ENCODE measurements at places on chromosomes 4 and X. TPM values are rescaled to one million over a fixed set of nuclear protein-coding genes. Genes with fewer than 3 reads are reported as not detected.

DNA sequence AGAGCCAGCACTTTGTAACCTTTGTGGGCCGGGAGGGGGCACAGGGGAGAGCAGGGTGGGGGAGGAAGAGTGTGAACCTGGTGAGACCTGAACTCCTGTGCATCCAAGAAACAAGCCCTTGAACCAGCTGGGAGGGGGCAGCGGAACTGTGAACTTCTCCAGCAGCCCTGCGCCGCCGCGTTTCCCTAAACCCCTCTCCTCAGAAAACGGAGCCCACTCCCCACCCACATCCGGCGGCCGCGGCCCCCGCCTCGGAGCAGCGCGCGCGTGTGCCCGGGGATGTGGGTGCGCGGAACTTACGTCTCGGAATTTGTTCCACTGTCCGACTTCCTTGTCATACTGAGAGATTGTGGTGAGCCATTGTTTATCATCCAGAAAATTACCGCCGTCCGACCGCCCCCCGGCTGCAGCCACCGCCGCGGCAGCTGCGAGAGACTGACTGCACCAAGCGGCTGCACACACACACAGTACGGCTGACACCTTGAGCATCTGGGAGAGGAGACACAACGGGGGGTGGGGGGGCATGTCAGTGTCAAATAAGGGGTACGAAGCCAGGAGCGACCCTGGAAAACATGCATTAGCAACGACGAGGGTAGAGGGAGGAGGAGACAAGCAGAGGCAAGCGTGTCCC, 494 bp downstream of the SPOCK3 start:
- H3K27me3 ChIP-seq, result peaks cover 14% of the 10 kb centered on the region
- no peak for DNase-seq

DNA sequence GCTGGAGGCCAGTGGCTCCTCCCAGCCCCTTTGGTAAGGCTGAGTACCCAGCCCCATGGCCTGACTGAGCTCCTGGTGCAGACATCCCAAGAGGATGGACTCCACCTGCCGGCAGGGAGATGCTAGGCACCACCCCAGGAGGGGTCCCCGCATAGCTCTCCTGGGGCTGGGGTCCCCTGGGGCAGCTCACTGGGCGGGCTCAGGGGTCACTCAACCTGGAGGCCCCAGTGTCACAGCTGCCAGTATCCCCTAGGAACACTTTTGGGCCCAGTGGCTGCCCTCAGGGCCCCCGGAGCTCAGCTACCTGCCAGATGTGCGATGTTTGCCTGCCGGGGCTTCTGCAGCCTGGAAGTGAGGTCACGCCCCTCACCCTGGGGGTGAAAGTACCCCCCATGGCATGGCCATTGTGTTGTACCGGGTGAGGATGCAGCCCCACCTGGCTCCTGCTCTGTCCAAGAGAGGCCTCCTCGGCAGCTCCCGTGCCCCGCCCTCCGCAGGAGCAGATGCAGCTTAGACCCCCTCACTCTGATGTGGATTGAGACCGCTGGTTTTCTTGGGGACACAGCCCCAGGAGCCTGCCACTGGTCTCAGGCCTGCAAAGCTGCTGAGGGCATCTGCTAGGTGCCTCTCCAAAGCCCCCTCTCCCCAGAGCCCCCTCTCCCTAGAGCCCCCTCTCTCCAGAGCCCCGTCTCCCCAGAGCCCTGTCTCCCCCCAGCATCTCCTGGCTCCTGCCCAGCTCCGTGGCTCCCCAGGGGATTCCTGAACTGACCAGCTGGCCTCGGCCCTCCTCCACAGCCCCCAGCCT, 6.7 kb upstream of the HGFAC start:
- H3K27ac ChIP-seq, result no peak overlapping the region
- H3K4me3 ChIP-seq, result no peak overlapping the region
- peaks cover 29% of the 10 kb centered on the region for H3K36me3 ChIP-seq
- no peak for DNase-seq

DNA sequence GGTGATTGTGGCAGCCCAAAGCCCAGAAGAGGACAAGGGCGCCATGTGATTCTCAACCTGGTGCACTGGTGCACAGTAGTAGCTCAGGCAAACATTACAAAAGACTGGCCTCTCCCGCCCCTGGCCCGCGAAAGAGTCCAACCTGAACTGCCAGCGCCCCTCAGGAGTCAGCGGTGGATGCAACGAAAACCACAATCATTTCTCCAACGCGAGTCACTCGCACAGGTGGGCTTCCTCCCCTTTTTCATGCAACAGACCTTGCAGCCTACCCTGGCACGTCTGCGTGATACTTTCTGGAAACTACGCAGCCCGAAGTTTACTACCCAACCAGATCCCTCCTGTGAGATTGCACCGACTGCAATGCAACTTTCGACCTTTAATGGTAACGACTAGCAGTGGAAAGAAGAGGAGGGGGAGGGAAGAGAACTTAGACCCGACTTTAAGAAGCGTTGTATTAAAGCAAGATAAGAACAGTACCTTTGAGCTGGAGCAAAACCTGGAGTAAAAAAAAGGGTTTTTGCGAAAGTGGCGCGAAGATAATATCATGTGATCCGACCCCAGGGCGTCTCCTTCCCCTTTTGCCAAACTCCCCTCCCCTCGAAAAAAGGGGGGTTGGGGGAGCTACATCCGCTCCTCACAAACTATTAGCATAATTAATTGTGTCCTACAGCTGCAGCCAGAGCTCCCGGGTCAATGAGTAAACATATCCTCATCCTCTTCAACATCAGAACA, 63.3 kb upstream of the CCDC160 start:
- H3K4me1 ChIP-seq, result no peaks in the 10 kb centered on the region
- H3K36me3 ChIP-seq, result no peaks in the 10 kb centered on the region
- H3K4me3 ChIP-seq, result peak overlapping the region; percentile 55

GRCh38 chr4:74794382-74795010, at the start of gene BTC:
Gene BTC (minus strand): TSS chr4:74794523. CDS start chr4:74794325, 198 bp downstream.
- peaks cover 10% of the 10 kb centered on the region for H3K27me3 ChIP-seq
- H3K27ac ChIP-seq, result peak within 1 kb of the TSS; percentile 88
- H3K4me1 ChIP-seq, result peaks cover 13% of the 10 kb centered on the region
- DNase-seq, result peak; percentile 72
- H3K4me3 ChIP-seq, result peak within 1 kb of the TSS; percentile 60
- H3K36me3 ChIP-seq, result no peaks in the 10 kb centered on the region

DNA sequence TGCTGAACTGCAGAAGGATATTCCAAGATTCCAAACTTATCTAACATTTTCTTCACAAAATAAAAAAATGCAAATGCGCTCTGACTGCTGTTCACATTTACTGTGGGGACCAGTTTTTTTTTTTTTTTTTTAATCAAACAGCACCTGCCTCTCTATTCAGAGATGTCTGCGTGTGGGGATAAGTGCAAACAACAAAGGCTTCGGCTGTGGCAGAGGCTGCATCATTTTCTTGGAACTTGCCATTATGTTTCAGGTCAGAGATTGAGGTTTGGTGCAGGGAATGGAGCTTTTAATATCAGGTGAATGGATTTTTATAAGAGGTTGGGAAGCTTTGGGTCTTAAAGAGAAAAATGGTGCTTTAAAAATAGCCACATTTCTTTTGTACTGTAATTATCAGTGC, 78.2 kb upstream of the TET2 start:
- H3K36me3 ChIP-seq, result no peaks in the 10 kb centered on the region
- H3K4me1 ChIP-seq, result no peaks in the 10 kb centered on the region
- no peak for DNase-seq
- no peak overlapping the region for H3K4me3 ChIP-seq

DNA sequence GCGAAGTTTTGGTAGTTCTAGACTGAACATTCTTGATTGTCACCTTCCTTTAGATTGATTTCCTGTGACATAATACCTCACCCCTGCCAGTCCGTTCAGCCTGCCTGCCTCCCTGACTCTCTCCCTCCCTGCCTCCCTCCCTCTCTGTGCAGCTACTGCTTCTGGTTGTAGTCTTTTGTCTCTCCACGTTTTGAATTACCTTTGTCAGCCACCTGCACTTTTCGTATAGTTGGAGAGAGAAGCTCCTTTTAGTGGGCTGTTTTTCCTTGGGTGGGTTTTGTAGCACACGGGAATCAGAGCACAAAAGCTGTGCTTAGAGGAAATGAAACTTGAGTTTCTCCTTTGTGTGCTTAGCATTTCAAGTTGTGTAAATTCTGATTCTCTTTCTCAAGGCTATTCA, 32.6 kb upstream of the MSMO1 start:
- peak overlapping the region; percentile 48 for H3K27ac ChIP-seq

DNA sequence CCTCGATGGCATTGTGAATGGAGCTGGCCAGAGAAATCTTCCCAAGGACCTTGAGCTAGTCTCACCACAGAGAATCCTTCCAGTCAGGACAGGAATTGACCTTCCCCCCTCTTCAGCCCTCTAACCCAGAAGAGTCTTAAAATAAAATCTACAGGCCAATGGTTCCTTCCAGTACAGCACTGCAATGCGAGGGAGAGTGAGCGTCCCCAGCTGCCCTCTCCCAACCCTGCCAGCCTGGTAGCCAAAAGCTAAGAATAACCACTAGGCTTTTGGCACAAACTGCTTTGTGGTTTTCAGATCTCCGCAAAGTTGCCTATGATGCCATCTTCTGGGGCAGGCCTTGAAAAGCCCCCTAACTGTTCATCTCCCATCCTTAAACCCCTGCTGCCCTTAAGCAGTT, 175.1 kb downstream of the AR start:
- no peaks in the 10 kb centered on the region for H3K4me1 ChIP-seq
- no peaks in the 10 kb centered on the region for H3K36me3 ChIP-seq
- no peak overlapping the region for H3K4me3 ChIP-seq
- no peaks in the 10 kb centered on the region for H3K27me3 ChIP-seq
- H3K27ac ChIP-seq, result no peak overlapping the region
- DNase-seq, result no peak

DNA sequence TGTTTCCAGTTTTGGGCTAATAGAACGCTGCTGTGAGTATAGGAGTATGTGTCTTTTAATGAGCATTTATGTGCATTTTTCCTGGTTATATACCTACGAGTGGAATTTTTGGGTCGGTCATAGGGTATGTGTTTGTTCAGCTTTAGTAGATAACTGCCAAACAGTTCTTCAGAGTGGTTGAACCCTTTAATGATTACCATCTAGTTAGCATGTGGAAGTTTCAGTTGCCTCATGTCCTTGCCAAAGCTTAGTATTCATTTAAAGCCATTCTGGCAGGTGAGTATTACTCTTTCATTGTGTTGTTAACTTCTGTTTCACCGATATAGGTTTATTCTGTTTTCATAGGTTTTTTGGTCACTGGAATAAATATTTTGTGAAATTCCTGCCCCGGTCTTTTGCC, 229.1 kb downstream of the ARHGAP10 start:
- no peak overlapping the region for H3K4me3 ChIP-seq
- H3K4me1 ChIP-seq, result no peaks in the 10 kb centered on the region
- no peak for DNase-seq
- H3K36me3 ChIP-seq, result peaks cover 19% of the 10 kb centered on the region
- H3K27me3 ChIP-seq, result no peaks in the 10 kb centered on the region

- no peaks in the 10 kb centered on the region for H3K36me3 ChIP-seq
- peaks cover 10% of the 10 kb centered on the region for H3K4me1 ChIP-seq
- no peak within 1 kb of the TSS for H3K27ac ChIP-seq
- DNase-seq, result peak; percentile 57
These were observed at the start of gene EPHA5 for GRCh38 chr4:65670331-65671031. Gene EPHA5 (minus strand): TSS chr4:65670489. CDS start chr4:65669742, 747 bp downstream.

The GABRE gene
- 33.8 TPM for total RNA-seq

GRCh38 chr4:79255793-79256192, 70.1 kb downstream of the NAA11 start:
- H3K27me3 ChIP-seq, result no peaks in the 10 kb centered on the region
- H3K4me1 ChIP-seq, result no peaks in the 10 kb centered on the region
- no peak overlapping the region for H3K27ac ChIP-seq

- DNase-seq, result peak; percentile 61
- no peaks in the 10 kb centered on the region for H3K36me3 ChIP-seq
- peak overlapping the region; percentile 77 for H3K27ac ChIP-seq
- H3K4me3 ChIP-seq, result peak overlapping the region; percentile 62
These were observed 40.6 kb downstream of the FAM149A start for GRCh38 chr4:186144946-186145569.

DNA sequence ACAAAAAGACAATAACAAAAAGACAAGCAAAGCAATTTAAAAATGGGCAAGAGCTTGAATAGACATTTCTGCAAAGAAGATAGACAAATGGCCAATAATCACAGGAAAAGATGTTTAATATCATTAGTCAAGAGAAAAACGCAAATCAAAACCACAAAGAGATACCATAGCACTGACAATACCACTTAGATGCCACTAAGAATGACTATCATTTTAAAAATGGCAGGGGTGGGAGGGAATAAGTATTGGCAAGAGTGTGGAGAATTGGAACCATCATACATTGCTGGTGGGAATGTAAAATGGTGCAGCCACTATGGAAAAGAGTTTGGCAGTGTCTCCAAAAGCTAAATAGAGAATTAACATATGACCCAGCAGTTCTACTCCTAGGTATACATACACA, 15.1 kb upstream of the EXOC1 start:
- H3K27ac ChIP-seq, result no peak overlapping the region
- no peaks in the 10 kb centered on the region for H3K27me3 ChIP-seq
- no peak for DNase-seq
- no peaks in the 10 kb centered on the region for H3K4me1 ChIP-seq

DNA sequence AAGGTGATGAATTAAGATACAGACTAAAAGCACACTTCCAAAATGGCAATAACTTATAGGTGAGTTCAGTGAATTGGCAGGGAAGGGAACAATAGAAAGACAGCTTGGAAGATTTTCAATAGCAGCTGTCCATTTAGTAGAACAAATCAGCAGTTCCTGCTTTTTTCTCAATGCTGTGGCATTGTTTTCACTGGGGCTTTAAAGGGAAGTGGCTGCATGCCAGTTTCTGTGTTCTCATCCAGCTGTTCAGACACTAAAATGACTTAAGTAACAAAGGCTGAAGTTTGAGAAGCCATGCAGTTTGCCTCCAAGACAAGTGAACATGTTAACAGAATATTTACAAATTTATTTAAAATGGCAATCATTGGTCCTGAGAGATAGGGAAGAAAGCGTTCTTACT, 291.9 kb downstream of the FAM47A start:
- no peaks in the 10 kb centered on the region for H3K4me1 ChIP-seq
- no peaks in the 10 kb centered on the region for H3K36me3 ChIP-seq
- H3K4me3 ChIP-seq, result no peak overlapping the region
- H3K27me3 ChIP-seq, result no peaks in the 10 kb centered on the region
- DNase-seq, result no peak

- no peaks in the 10 kb centered on the region for H3K27me3 ChIP-seq
- no peak overlapping the region for H3K27ac ChIP-seq
- no peak overlapping the region for H3K4me3 ChIP-seq
- no peaks in the 10 kb centered on the region for H3K36me3 ChIP-seq
- DNase-seq, result no peak
These were observed 284.8 kb upstream of the PPARGC1A start for GRCh38 chr4:24174602-24175001.

DNA sequence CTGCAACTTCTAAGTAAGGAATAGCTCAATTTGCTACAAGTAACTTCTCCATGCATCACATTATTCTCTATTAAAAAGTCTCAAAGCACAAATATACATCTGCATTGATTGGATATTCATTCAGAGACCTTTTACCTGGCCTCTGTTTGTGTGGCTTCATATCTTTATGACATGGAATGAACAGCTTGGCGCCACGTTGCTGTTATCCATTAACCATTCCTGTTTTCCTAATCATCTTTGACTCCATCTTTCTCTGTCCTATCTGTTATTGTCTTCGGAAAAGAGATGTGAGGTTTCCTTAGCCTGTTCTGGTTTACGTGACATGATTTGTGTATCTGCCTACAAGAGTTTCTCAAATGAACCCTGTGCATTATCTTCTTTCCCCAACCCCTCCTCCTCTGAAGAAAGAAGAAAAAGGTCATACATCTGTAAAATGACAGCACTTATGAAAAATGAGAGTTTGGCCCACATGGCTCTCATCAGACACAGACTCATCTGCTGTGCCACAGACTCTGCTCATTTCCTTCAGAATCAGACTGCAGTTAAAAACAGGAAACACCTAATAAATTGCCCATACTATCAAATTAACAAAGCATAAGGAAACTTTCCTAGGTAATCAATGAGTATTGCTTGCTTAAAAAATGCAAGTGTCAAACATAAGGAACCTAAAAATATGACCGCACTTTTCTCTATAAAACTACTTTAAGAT, 347.6 kb upstream of the FAM241A start:
- H3K36me3 ChIP-seq, result no peaks in the 10 kb centered on the region
- H3K4me3 ChIP-seq, result no peak overlapping the region
- no peak for DNase-seq
- no peak overlapping the region for H3K27ac ChIP-seq

All from lower lobe of right lung (tissue), 2 donors.